A549 (cell line): ENCODE measurements at places on chromosomes 6 and 20. TPM values are rescaled to one million over a fixed set of nuclear protein-coding genes. Genes with fewer than 3 reads are reported as not detected.

- DNase-seq = no peak
Observed at GRCh38 chr6:57276946-57277345, 40.5 kb upstream of the PRIM2 start.

GRCh38 chr6:149079911-149080491 is 237.5 kb upstream of the TAB2 start:
- no peak for DNase-seq

CASS4 gene
- 0.03 to 0.09 TPM (median 0.07 TPM) in 3 replicates for polyA plus RNA-seq

STXBP5 gene
- polyA plus RNA-seq = 8.7 to 10.8 TPM (median 10.7 TPM) in 3 replicates

DNA sequence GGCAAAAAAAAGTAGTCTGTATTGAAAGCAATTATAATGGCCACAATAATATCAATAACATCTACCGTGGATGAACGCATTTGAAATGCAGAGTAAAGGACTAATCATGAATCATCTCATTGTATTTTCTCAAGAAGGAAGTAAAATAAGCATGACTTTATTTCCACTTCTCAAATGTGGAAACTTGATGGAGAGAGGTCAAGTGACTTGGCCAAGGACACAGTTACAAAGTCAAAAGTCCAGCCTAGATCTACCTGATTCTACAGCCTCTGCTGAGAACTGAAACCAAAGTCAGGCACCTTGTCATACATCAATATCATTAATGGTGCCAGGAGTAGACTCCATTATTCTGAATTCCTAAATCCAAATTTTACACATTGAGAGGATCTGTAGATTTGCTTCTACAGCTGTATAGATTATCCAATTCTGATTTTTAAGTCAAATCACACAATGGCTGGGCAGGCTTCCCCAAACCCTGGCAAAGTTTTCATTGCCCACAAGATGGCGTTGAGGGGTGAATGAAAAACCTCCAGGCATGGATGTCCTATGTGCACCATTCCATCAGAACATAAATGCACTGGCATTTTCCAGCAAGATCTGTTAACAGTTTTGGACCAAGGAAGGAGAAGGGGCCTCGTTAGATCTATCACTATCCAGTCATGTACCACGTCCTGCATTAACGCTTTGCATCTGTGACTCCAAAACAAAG is 423.1 kb downstream of the MAFB start:
- peak; percentile 23 for DNase-seq

GFRAL gene
- polyA plus RNA-seq = not detected in 3 replicates

SAPCD1 gene
- polyA plus RNA-seq = 5.8 to 7.5 TPM (median 7.1 TPM) in 3 replicates

DNA sequence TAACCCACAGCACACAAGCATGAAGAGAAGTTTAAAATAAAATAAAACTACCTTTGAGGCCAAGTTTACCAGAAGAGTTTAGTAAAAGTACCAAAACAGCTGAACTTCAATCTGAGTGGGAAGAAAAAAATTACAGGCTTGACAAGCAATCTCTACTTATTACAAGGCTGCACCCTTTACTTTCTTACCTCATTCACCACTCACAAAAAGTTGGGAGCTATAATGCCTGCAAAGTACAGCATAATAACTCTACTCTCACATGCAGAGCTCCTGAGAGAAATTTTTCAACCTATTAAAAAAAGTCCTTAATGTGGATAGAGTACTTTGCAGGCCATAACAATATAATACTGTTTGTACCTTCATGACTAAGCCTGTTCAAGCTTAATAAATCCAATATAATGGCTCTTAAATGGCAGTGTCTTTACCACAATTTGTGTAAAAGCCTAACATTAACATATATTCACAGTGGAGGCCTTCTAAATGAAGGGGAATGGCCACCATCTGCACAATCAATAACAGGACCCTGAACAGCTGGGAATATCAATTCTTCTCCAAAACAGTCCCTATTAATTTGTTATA is 103.1 kb downstream of the DST start:
- DNase-seq = no peak

GRCh38 chr20:11965602-11966001 is 47.9 kb downstream of the BTBD3 start:
- no peak for DNase-seq
